Smooth muscle cell of the coronary artery (primary cell): ENCODE measurements at places on chromosomes 12 and 14. TPM values are rescaled to one million over a fixed set of nuclear protein-coding genes. Genes with fewer than 3 reads are reported as not detected.

ADAM21 gene
- 0.23 and 0.75 TPM in 2 replicates for total RNA-seq

CACNA1C gene
- 1.7 and 7.4 TPM in 2 replicates for total RNA-seq

TMEM132C gene
- total RNA-seq = not detected in 2 replicates

LYZ gene
- total RNA-seq = 0.08 TPM in 1 of 2 replicates, not detected in the other

DPPA3 gene
- not detected in 2 replicates for total RNA-seq

CDKN3 gene
- 5.0 and 12.2 TPM in 2 replicates for total RNA-seq

CCND2 gene
- total RNA-seq = 24.3 and 42.7 TPM in 2 replicates

ADAM20 gene
- 0.68 and 2.2 TPM in 2 replicates for total RNA-seq

SLC6A12 gene
- 0.15 TPM in 1 of 2 replicates, not detected in the other for total RNA-seq

CLEC7A gene
- total RNA-seq = not detected in 2 replicates

PLCZ1 gene
- total RNA-seq = not detected in 2 replicates

MGAT4C gene
- total RNA-seq = under 0.01 and 0.23 TPM in 2 replicates

MMP17 gene
- 9.1 and 9.5 TPM in 2 replicates for total RNA-seq

MYF5 gene
- not detected in 2 replicates for total RNA-seq

COX6A1 gene
- 546 and 838 TPM in 2 replicates for total RNA-seq

TTC9 gene
- 0.23 TPM in 2 replicates for total RNA-seq

OTOGL gene
- total RNA-seq = 0.08 and 0.12 TPM in 2 replicates

CRACR2A gene
- 3.2 and 3.7 TPM in 2 replicates for total RNA-seq

A2ML1 gene
- under 0.01 TPM in 1 of 2 replicates, not detected in the other for total RNA-seq

IL26 gene
- total RNA-seq = 0.35 TPM in 1 of 2 replicates, not detected in the other

BCL11B gene
- total RNA-seq = under 0.01 and 0.08 TPM in 2 replicates

RTN1 gene
- 0.08 and 0.35 TPM in 2 replicates for total RNA-seq

ADAMTS20 gene
- total RNA-seq = not detected in 2 replicates

EGLN3 gene
- total RNA-seq = 0.08 and 1.3 TPM in 2 replicates

GPD1 gene
- total RNA-seq = 0.30 and 0.47 TPM in 2 replicates

RIPK3 gene
- 0.23 and 9.4 TPM in 2 replicates for total RNA-seq

CD69 gene
- under 0.01 TPM in 1 of 2 replicates, not detected in the other for total RNA-seq

NPFF gene
- not detected in 2 replicates for total RNA-seq

SRRM4 gene
- not detected in 2 replicates for total RNA-seq

CD163L1 gene
- 0.59 and 8.1 TPM in 2 replicates for total RNA-seq

PRR4 gene
- total RNA-seq = 0.47 and 0.53 TPM in 2 replicates

HHIPL1 gene
- total RNA-seq = 3.7 and 7.0 TPM in 2 replicates

LIN52 gene
- 2.1 and 6.8 TPM in 2 replicates for total RNA-seq
